ENCODE measurements at places on chromosomes 4 and X.

DNA sequence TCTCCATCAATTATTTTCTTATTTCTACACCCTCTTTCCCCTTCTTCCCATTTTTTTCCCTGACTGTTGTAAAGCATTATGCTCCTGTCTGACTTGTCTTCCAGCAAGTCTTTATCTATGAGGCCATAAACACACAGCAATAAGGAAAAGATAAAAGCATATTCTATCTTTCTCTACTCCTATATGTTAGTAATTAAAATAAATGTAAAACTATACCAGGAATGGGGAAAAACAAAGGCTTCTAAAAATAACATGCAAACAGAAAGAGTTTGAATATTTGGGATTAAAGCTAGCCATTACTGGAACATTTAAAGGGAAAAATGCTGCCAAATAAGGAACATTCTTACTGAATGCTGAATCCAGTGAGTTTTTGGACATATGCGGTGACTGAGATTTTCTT, 471.7 kb upstream of the HS3ST1 start:
- no peak for DNase-seq

- DNase-seq, result no peak
These were observed 4.4 kb downstream of the SOD3 start for GRCh38 chr4:24799544-24800324.

DNA sequence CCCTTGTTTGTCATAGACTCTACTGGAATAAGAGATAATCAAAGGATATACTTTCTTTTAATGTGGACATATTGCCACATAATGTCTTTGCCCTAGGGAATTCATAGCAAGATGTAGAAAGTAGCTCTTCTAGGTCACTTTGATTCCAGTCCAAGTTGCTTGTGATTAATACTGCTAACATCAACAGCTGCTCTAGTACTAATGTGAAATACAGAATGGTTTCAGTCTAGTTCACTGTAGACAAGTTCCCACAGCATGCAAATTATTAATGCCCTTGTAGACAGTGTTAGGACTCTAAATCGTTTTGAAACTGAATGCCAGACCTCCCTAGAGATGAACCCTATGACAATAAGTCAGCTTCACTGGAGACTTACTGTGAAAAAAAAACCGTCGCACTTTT, 494.6 kb upstream of the ATOH1 start:
- no peak for DNase-seq

DNA sequence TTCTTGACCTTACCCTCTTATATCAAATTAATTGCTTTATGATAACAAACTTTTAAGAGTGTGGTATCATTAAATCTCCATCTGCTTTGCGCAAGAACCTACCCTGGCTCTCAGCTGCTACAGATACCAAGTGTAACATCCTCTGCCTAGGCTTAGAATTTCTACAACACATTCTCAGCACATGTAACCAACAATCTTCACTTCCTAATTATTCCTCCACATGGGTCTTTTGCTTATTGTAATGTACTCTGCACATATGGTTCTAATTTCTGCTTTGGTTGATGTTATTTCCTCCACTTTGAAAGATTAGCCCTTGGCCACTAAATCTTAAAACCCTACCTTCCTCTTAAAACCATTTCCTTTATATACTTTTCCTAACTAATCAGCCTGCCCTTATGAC, 242.4 kb downstream of the ARHGAP24 start:
- DNase-seq, result no peak

DNA sequence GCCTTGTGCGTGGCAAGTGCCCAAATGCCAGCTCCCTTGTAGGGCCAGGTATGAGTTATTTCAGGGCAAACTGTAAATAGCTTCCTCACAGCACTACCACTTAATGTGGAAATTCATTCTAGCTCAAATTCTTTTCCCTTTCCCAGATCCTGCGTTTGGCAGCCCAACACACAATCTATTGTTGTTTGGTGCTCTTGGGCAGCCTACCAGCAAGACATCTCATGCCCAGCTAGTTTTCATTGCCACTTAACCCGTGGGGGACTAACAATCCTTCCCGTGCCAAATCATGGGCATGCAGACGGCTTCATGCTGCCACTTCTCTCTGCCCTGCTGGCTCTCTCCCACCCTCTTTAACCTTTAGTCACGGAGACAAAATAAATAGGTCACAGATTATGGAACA, 454.2 kb downstream of the GRIA2 start:
- no peak for DNase-seq

DNA sequence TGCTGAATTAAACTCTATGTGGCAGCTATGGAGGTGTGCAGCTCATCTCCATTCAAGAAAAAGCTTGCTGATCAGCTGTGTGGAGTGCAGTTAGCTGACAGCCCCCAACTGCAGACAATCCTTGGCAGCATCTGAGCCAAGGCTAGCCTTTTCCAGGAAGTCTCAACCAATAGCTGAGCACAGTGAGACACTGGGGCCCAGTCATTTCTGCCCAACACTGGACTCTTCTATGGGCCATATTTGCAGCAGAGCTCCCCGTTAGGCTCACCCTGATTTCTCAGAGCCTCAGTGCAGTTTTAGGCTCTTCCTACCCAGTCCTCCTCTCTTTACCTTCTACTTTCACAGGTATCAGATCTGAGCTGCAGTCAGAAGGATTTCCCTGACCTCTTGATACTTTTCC, 12.9 kb downstream of the DDX53 start:
- DNase-seq, result no peak

GRCh38 chr4:153099391-153100140, 104.7 kb upstream of the TRIM2 start:
- DNase-seq, result no peak

GRCh38 chr4:27005905-27006590, 145.4 kb downstream of the STIM2 start:
- no peak for DNase-seq

- DNase-seq, result no peak
These were observed 200.0 kb downstream of the TBCK start for GRCh38 chr4:106116025-106116424.

- no peak for DNase-seq
These were observed 52.3 kb downstream of the IL1RAPL2 start for GRCh38 chrX:104618106-104618895.

GRCh38 chrX:119442286-119442685, 26.0 kb upstream of the SLC25A5 start:
- no peak for DNase-seq

- DNase-seq, result peak; percentile 17
These were observed 29.5 kb downstream of the ANTXR2 start for GRCh38 chr4:80043541-80043940.

- DNase-seq, result no peak
These were observed 62.5 kb downstream of the SPIN3 start for GRCh38 chrX:56932653-56933339.

DNA sequence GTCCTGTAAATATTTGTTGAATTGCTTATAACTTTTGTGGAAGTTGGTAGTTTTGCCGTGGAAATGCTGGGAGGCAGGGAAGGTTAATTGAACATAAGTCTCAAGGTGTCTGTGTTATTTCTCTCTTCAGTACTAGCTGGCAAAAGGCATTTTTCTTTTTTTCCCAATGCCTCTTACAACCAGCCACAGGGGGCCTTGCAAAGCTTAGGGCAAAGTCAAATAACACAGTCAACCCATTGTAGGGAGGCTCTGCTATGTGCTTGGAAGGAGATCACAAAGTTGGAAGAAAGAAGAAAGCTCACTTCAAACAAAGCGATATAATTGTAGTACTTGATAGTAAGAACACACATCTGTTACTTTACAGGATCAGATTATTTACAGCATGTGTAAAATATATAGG, 802.6 kb downstream of the PDHA2 start:
- DNase-seq, result no peak

DNA sequence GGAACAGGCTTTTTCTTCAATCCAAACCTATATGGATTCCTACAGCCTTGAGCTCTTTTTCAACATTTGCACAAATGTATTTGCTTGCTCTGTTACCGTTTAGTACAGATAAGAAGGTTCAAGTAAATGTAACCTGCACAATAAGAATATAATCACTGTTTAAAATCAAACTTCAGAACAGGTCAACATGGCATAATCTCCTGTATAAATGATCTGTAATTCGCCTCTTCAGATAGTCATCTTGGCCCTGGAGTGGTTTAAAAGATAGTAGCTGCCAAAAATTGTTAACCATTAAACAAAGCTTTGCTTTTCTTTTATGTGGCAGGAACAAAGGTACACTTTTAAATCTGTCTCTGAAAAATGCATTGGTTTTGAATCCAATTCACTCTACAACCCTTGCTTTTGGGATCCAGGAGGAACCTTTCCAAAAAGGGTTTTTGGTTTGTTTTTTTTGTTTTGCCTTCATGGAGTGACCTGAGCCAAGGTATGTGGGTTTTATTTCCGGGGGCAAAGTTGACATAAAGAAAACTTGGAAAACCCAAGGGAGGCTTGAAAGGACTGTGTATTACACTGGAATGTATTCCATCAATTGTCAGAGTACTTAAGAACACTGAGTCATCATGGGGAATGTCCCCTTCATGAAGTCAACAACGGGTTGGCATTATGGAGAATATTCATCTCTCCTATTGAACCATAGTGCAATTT, 210.4 kb upstream of the HCCS start:
- DNase-seq, result no peak

- no peak for DNase-seq
These were observed 70.1 kb downstream of the NSG1 start for GRCh38 chr4:4456816-4457578.

GRCh38 chr4:1154523-1155182, 17.7 kb downstream of the SPON2 start:
- DNase-seq, result no peak

DNA sequence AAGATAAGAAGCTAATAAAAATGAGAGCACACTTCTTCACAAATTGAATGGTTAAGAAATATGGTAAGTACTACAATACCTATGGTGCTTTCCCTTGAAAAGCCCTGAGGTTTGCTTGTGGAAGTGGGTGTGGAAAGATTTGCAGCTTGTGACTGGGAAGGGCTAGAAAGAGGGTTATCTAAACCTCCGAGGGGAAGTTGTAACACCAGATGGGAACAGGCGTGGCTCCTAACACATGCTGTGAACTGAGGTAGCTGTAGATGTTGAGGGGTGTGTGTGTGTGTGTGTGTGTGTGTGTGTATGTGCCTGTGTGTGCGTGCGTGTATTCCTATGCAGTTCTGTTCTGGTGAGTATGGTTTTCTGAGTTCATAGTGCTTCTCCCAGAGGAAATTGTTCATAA, 21.5 kb downstream of the FRMPD4 start:
- no peak for DNase-seq

DNA sequence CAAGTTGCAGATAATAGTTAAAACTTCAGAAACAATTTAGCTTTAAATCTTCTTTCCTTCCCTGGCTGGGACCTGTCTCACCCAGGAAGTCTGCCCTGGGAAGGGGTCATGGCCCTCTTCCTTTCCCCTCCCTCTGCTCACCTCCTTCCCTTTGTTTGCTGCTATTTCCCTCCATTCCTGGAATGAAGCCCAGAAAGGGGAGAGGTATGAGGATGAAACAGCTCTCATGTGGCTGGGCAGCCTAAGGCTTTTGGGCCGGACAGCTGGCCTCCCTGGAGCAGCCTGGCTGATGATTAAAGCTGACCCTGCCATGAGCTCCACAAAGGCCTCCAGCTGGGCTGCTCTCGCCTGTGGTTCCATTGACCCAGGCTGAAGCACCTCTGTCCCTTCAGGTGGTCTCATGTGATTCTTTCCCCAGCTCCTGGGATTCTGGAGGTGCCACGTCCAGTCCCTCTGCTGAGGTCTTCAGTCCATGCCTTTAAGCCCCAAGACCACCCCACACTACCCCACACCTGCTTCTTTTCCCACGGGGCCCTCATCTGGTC, 202.1 kb downstream of the PTTG2 start:
- no peak for DNase-seq

DNA sequence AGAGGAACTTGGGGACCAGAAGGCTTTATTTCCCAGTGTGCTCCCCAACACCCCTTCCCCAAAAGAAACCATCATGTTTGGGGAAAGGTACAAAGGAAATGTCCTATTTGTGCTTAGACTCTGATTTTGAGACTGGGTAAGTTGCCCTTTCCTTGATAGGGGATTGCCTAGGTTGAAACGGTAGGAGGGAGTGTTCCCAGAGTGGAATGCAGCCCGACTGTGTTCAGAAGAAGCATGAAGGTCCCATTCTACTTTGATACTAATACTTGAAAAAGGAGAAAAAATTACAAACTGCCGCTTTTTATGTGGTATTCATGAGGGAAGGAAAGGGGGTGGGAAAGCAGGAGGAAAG, 32.4 kb upstream of the TMEM131L start:
- DNase-seq, result no peak

- no peak for DNase-seq
These were observed 211.0 kb downstream of the DCLK2 start for GRCh38 chr4:150289198-150289597.

DNA sequence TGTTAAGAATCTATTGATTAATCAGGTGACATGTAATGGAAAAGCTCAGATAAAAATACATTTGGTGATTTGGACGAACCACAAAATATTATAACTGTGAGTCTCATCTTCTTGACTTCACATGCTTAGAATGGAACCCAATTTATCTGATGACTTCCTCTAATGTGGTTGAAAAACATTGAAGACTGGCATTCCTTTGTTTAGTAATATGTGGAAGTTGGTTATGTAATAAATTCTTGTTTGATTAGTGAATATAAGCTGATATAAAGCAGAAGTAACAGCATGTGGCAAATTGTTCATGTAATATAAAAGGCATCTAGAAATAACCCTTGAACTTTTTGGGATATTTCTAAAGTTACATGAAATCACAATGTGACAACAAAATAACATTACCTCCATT, 9.7 kb downstream of the GIMD1 start:
- no peak for DNase-seq

GRCh38 chr4:38948551-38948950, 80.9 kb downstream of the FAM114A1 start:
- DNase-seq, result no peak

- no peak for DNase-seq
These were observed 104.9 kb downstream of the FAM13A start for GRCh38 chr4:88952081-88952480.

- DNase-seq, result no peak
These were observed 93.3 kb downstream of the SPATA18 start for GRCh38 chr4:52144372-52144771.

DNA sequence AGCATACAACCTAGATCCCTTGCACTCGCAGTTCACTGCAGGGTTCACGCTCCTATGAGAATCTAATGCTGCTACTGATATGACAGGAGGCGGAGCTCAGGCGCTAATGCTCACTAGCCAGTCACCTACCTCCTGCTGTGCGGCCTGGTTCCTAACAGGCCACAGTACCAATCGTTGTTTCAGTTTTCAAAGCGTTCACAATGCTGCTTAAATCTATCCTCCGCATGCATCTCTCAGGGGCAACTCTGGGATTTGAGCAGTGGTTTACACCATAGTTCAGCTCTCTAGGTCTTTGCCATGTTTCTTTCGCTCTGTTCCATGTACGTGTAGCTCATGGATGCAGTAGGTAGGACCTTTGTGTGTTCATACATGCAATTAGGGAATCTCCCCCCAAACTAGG, 47.2 kb downstream of the CLOCK start:
- DNase-seq, result no peak

DNA sequence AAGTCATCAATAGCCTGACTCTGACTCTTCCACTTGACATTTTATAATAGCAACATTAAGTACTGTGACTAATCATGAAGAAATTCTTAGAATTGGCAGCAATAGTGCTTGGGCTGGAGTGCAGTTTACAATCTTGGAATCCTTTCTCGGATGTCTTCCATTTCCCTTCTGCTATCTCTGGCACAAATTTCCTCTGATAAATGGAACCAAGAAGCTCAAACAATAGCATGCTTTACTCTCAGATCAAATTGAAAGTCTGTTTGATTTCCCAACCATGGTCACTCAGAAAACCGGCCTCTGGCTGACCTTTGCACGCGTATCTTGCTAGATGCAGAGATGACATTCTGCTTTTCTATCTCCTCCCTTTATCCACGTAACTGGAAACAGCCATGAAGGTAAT, 99.0 kb upstream of the SPANXC start:
- no peak for DNase-seq

All from left kidney (tissue), 8 donors.